ENCODE measurements at places on chromosomes 1 and 21.
A peak's percentile ranks its signal among the peaks of the same experiment; 100 is the strongest.

DNA sequence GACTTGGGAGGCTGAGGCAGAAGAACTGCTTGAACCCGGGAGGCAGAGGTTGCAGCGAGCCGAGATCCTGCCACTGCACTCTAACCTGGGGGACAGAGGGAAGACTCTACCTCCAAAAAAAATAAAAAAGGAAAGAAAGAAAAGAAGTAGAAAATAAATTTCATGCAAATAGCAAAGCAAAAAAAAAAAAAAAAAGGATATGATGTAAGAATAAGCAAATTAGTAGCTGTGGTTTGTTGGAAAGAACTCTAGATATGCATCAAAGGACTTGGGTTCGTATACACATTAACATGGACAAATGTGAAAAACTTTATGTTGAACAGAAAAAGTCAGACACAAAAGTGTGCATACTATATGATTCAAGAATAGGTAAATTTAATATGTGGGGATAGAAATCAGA is 11.9 kb downstream of the WASF2 start:
- no peak overlapping the region for H3K4me3 ChIP-seq
- no peaks in the 10 kb centered on the region for H3K27me3 ChIP-seq
- H3K36me3 ChIP-seq, result 0 out of 2 replicates have a peak, but pooled peaks cover 6% of the 10 kb centered on the region
- no peak overlapping the region for H3K27ac ChIP-seq
- DNase-seq, result no peak

DNA sequence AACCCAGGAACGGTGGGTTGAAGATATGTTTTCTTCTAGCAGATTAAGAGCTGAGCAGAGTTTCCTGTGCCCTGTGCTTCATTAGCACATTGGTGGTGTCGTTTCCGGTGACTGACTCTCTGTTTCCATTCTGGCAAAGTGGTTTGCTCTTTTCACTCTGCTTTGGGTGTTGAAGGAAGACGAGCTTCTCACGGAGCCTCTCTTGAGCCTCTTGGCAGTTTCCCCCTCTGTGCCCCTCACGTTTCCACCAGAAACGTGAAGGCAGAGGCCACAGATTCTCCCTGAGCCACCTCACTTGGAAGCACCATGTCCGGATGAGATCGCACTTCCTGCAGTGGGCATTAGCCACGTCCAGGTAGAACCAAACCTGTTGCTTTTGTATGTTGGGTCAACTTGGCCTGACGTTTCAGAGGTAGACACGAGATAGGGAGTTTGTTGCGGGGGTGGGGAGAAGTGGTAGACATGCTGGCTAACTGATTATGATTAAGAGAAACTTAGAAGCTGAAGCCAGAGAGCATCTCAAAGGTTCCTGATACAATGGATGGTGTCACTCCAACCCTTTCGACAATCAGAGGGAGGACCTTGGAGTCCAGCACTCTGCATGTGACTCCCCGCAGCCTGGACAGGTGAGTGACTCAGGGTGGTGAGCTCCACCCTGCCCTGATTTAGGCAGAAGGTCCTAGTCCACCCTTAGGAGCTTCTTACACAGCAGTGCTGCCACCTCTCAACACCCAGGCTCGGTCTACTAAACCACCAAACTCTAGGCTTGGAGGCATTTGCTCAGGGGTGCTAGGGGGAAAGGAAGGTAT is at the start of gene LAX1:
TSS of gene LAX1 (plus strand) at position 155 of the 809 bp plus-strand sequence. CDS start at position 538, 383 bp downstream.
- no peaks in the 10 kb centered on the region for H3K36me3 ChIP-seq
- no peaks in the 10 kb centered on the region for H3K4me1 ChIP-seq
- DNase-seq, result no peak
- no peak within 1 kb of the TSS for H3K27ac ChIP-seq
- no peak within 1 kb of the TSS for H3K4me3 ChIP-seq

- no peak overlapping the region for H3K4me3 ChIP-seq
- H3K27ac ChIP-seq, result no peak overlapping the region
- peaks cover 33% of the 10 kb centered on the region for H3K36me3 ChIP-seq
- no peaks in the 10 kb centered on the region for H3K27me3 ChIP-seq
- DNase-seq, result no peak
- no peaks in the 10 kb centered on the region for H3K4me1 ChIP-seq
Observed at GRCh38 chr1:19372602-19373001, 60.5 kb downstream of the SLC66A1 start.

DNA sequence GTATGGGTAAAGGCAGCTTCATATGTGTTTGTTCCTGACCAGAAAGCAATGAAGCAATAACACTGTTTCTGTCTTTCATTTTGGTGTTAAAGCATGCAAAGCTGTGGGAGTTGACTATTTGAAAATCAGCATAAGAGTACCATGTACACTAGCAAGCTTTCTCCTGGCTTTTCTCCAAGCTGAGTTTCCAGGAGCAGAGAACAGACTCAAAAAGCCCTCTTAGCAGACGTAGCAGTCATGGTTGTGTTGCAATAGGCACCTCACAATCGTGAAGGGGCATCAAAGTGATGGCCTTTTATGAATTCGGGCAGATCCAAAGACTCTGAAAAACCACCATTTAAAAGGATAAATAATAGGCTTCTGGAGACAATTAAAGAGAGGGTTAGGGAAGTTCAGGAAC is 159.7 kb downstream of the PTGER3 start:
- no peak overlapping the region for H3K27ac ChIP-seq
- peaks cover 5% of the 10 kb centered on the region for H3K4me1 ChIP-seq
- H3K4me3 ChIP-seq, result no peak overlapping the region
- DNase-seq, result no peak
- no peaks in the 10 kb centered on the region for H3K27me3 ChIP-seq

- no peaks in the 10 kb centered on the region for H3K36me3 ChIP-seq
- no peak overlapping the region for H3K27ac ChIP-seq
- H3K4me3 ChIP-seq, result peak overlapping the region; percentile 85
- no peak for DNase-seq
Observed at GRCh38 chr1:151145304-151146071, 943 bp downstream of the SEMA6C start.

GRCh38 chr1:155136748-155137147 is 1.1 kb downstream of the SLC50A1 start:
- H3K36me3 ChIP-seq, result peaks cover 20% of the 10 kb centered on the region
- peak overlapping the region; percentile 93 for H3K4me3 ChIP-seq
- H3K4me1 ChIP-seq, result no peaks in the 10 kb centered on the region
- no peak for DNase-seq
- no peak overlapping the region for H3K27ac ChIP-seq

- H3K27me3 ChIP-seq, result no peaks in the 10 kb centered on the region
- DNase-seq, result no peak
- H3K27ac ChIP-seq, result no peak overlapping the region
- H3K4me3 ChIP-seq, result no peak overlapping the region
- no peaks in the 10 kb centered on the region for H3K4me1 ChIP-seq
- peaks cover 4% of the 10 kb centered on the region for H3K36me3 ChIP-seq
Observed at GRCh38 chr1:87805666-87806378, 477.1 kb downstream of the LMO4 start.

DNA sequence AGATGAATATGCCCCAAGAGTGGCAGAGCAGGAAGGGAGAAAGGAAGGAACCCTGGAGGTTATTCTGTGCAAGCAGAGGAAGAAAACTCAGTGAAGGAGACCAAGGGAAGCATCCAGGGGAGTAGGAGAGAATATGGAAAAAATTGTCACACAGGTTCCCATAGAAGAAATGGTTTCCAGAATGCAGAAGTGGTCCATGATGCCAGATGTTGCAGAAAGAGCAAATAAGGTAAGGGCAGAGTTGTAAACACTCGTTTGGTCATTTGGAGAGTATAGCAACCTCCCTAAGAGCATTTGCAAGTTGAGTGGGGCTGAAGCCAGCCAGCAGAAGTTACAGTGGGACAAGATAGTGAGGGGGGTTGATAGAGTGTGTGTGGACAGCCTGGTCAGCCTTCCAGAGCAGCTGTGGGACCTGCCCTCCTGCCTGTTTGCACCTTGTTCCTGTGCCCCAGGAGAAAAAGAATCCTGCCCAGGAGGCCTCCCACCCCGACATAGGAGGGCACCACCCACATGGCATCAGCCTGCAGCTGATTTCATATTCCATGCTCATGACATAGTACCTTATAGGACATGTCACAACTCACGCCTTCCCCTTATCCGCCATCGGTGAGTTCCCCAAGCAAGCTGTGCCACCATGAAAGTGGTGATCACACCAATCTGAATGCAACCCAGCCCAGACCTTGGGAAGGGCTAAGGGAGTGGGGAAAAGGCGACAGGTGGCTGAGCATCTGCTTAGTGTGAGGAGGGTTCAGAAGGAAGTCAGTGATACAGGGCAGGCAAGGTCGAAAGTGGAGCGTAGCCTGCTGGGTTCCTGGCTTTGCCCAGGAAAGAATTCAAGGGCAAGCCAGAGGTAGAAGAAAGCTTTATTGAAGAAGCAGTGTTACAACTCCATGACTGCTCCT is 8.2 kb upstream of the NEK2 start:
- H3K27me3 ChIP-seq, result no peaks in the 10 kb centered on the region
- H3K4me3 ChIP-seq, result no peak overlapping the region
- H3K36me3 ChIP-seq, result no peaks in the 10 kb centered on the region
- H3K27ac ChIP-seq, result no peak overlapping the region
- no peaks in the 10 kb centered on the region for H3K4me1 ChIP-seq
- DNase-seq, result no peak

GRCh38 chr1:221246067-221246466 is 366.8 kb downstream of the HLX start:
- no peaks in the 10 kb centered on the region for H3K36me3 ChIP-seq
- no peaks in the 10 kb centered on the region for H3K27me3 ChIP-seq
- H3K4me1 ChIP-seq, result no peaks in the 10 kb centered on the region
- DNase-seq, result no peak
- H3K27ac ChIP-seq, result no peak overlapping the region
- H3K4me3 ChIP-seq, result no peak overlapping the region

- DNase-seq, result no peak
- H3K27ac ChIP-seq, result no peak overlapping the region
Observed at GRCh38 chr1:154598871-154599635, 8.9 kb downstream of the ADAR start.

GRCh38 chr1:243499248-243499647 is 243.4 kb downstream of the SDCCAG8 start:
- H3K27ac ChIP-seq, result no peak overlapping the region
- 0 out of 2 replicates have a peak, but pooled peaks cover 5% of the 10 kb centered on the region for H3K36me3 ChIP-seq
- H3K27me3 ChIP-seq, result no peaks in the 10 kb centered on the region
- no peak for DNase-seq
- peaks cover 11% of the 10 kb centered on the region for H3K4me1 ChIP-seq
- H3K4me3 ChIP-seq, result no peak overlapping the region
